ENCODE measurements at places on chromosomes 16 and 17. TPM values are rescaled to one million over a fixed set of nuclear protein-coding genes. Genes with fewer than 3 reads are reported as not detected.

Gene NETO2
- 4.1 TPM for polyA plus RNA-seq

Gene SPNS3
- 0.13 TPM for polyA plus RNA-seq

Gene FLYWCH2
- 36.8 TPM for polyA plus RNA-seq

Gene ARHGAP44
- 4.2 TPM for polyA plus RNA-seq

Gene ZACN
- 1.1 TPM for polyA plus RNA-seq

Gene TELO2
- 50.5 TPM for polyA plus RNA-seq

Gene FAM83G
- 1.1 TPM for polyA plus RNA-seq

Gene ITGAX
- polyA plus RNA-seq = 1.3 TPM

Gene CCL17
- not detected for polyA plus RNA-seq

Gene ZBTB4
- polyA plus RNA-seq = 17.8 TPM

Gene ARSG
- polyA plus RNA-seq = 0.95 TPM

Gene RAB11FIP4
- 1.6 TPM for polyA plus RNA-seq

Gene HOXB6
- 0.96 TPM for polyA plus RNA-seq

Gene RASD1
- 26.3 TPM for polyA plus RNA-seq

Gene ZG16B
- 0.07 TPM for polyA plus RNA-seq

Gene CMTM2
- polyA plus RNA-seq = not detected

Gene CACNG5
- not detected for polyA plus RNA-seq

Gene FZD2
- 3.0 TPM for polyA plus RNA-seq

Gene HOXB9
- polyA plus RNA-seq = not detected

Gene TXNL4B
- 10.5 TPM for polyA plus RNA-seq

Gene FBRS
- polyA plus RNA-seq = 30.5 TPM

Gene CDRT15L2
- not detected for polyA plus RNA-seq

Gene MYO15B
- polyA plus RNA-seq = 30.8 TPM

Gene RDM1
- polyA plus RNA-seq = not detected

Gene CTNS
- polyA plus RNA-seq = 7.5 TPM

Gene GPR139
- polyA plus RNA-seq = not detected

Gene ZNF469
- 0.73 TPM for polyA plus RNA-seq

Gene FBXO39
- polyA plus RNA-seq = 0.13 TPM

Gene ACSM5
- polyA plus RNA-seq = 1.7 TPM

Gene HLF
- 4.4 TPM for polyA plus RNA-seq

Gene MYCBPAP
- 0.80 TPM for polyA plus RNA-seq

Gene P4HB
- 536 TPM for polyA plus RNA-seq

Gene KRT33A
- polyA plus RNA-seq = not detected

Gene HAGH
- 146 TPM for polyA plus RNA-seq

Gene MT1H
- not detected for polyA plus RNA-seq

Gene PRR35
- not detected for polyA plus RNA-seq

Gene KRT31
- polyA plus RNA-seq = not detected

Gene CHD9NB
- 1.5 TPM for polyA plus RNA-seq
